Eye (tissue), 1 donor: ENCODE measurements at places on chromosomes 1 and 21.
A peak's percentile ranks its signal among the peaks of the same experiment; 100 is the strongest.

DNA sequence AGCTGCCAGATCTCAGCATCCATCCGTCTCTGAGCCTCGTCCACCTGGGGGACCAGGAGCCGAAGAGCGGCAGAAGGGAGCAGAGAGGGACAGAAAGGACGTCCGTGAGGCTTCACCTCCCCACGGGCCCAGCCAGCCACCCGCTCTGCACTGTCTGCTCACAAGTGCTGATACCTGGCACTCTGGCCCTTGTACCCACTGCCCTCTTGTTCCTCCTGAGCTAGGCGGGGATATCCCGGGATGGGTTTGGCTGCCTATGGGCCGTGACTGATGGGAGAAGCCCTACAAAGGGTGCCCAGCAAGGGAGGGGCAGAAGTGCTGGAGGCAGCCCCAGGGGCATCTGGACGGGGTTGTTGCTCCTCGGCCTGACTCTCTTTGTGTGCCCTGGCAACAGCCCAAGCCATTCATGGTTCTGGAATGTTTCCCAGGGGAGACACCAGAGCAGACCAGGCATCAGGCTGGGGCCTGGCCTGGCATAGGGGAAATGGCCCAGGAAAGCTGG is 57.6 kb downstream of the LDLRAD2 start:
- DNase-seq: peak; percentile 27

DNA sequence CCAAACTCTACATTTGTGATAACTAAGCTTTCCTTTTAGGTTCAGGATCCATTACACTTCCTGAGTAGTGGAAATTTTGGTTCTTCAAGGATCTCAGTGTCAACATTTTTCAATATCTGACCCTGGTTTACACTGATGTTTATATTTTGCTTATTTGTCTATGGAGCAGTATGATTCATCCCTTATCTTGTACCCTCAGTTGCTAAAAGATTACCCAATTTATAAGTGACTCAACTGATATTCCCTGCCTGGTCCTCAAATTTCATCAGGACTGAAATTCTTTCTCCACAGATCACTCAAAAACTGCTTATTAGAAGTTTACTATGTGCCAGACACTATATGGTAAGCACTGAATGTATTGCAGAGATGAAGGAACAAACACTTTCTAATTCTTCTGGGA is 139.1 kb upstream of the CHRM3 start:
- no peak for DNase-seq

DNA sequence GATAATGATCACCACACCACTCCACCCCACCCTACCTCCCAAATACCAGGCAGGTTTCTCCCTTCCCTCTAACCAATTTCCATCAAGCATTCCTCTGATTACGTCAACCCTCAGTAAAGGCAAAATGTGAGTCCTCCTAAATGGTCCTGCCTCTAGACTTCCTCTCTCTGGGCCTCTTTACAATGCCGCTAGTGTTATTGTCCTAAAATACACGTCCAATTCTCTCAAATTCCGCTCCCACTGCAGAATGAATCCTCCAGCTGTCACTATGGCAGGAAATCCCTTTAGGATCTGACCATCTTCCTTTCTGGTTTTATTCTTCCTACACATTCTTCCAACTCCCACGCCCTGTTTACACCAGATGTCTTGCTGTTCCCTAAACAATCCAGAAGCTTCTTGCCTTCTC is 68.7 kb downstream of the DEGS1 start:
- DNase-seq: no peak

GRCh38 chr1:237411621-237412020 is 369.6 kb downstream of the RYR2 start:
- DNase-seq: no peak

DNA sequence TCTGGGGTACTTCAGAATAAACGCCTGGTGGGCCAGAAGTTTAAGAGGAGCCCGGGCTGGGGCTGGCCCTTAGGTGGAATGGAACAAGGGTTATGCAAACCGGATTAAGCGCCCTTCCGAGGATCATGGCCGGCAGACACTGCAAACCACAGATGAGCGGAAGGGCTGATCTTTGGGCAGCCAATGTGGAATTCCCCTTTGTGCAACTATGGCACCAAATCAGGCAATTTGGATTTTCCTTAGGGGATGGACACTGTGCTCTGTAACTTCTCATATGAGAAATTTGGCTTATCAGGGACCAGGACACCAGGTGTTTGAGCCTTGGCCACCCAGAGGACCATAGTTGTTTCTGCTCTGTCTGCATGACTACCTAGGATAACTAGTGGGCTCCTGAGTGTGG is 5.7 kb upstream of the IL10 start:
- no peak for DNase-seq

GRCh38 chr1:8031176-8031785 is 5.2 kb upstream of the ERRFI1 start:
- peak; percentile 59 for DNase-seq

DNA sequence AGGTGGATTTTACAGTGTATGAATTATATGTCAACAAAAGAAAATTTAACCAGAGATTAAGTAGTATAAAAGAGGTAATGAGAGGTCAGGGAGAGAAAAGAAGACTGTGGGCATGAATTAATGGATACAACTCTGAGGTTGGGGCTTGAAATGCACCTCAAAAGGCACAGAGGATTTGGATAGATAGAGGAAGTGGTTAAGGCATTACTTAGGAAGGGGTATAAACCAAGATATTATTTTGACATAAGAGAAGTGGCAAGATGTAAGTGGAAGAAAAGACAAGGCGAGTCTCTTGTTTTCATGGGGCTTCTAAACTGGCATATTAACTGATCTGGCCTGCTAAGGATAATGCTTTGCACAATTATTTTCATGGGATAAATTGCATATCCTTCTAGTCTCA is 34.1 kb downstream of the RAP1A start:
- no peak for DNase-seq

DNA sequence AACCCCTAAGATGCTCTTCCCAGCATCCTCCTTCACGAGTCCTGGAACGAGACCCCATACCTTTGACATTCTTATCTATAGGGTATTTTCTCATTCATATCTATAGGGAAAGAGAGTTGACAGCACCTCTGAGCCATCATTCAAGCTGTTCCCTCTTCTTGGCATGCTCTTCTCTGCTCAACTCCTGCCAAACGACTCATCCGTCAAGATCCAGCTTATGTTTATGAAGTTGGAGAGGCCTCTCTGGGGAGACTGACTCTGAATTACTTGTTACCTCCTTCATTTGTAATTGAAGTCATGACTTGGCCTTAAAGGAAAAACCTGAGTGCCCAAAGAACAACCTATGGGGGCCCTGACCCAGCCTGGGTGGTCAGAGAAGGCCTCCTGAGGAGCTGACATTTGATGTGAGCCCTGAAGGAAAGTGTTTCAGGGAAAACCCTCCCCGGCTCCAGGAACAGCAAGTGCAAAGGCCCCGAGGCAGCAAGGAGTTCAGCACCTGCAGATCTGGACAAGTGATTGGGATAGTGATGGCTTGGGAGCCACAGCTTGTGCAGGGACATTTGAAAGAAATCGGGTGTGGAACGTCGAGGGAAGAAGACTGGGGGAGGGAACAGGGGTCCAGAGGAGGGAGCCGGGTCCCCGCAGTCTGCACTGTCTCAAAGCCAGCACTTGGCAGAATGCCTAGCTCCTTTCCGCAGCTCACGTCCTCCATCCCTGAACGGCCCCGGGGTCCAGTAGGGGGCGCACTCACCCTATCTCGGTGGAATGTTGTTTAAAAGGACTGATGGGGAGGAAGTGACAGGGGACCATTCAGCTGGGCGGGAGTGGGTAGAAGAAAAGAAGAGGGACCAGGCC is 14.0 kb upstream of the CDA start:
- DNase-seq: peak; percentile 75

- DNase-seq: no peak
Measured at GRCh38 chr1:220529521-220530020, 1.6 kb downstream of the MARK1 start.

- DNase-seq: no peak
Measured at GRCh38 chr1:25011943-25012638, 82.0 kb upstream of the RUNX3 start.
